ENCODE measurements at places on chromosomes 13 and 19.

GRCh38 chr13:44543369-44543768 lies 32.8 kb downstream of the TSC22D1 start:
- DNase-seq = no peak

DNA sequence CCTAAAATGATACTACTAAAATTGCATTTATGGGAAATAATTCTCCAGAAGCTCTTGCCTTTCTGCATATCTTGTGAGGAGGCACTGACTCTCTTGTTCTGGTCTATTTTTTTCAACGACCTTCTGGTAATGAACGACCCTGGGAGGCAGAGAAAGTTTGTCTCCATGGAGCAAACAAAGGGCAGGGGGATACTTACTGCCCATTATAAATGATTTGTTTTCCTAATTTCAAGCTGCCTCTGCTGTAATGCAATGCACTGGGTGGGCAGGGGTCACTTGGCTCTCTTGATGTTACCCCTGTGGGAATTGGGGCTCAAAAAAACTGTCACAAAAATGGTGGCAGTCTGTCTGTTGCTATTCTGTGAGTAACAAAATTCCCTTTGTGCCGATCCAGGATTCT lies 643.2 kb downstream of the LIG4 start:
- no peak for DNase-seq

DNA sequence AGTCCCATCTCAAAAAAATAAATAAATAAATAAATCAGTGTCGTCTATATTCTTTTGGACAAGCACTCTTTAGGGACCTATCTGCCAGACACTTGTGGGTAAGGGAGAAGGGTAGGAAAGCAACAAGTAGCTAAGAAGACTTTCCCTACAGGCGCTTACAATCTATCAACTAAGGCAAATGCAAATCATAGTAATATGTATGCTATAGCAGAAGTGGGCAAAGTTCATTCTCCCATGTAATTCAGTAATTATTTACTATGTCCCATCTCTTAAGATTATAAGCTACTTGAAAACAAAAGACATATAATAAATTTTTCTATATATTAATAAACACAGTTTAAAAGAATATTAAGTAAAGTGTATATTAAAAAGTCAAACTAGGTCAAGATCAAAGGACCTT lies 16.5 kb downstream of the ELF1 start:
- no peak for DNase-seq

- DNase-seq = no peak
Observed at GRCh38 chr19:41924151-41925145, 3.8 kb downstream of the ERFL start.

- peak; percentile 34 for DNase-seq
Observed at GRCh38 chr13:27036236-27036981, 135.2 kb downstream of the USP12 start.

- no peak for DNase-seq
Observed at GRCh38 chr19:4774136-4774535, 17.4 kb upstream of the FEM1A start.

- DNase-seq = peak; percentile 83
Observed at GRCh38 chr13:46354156-46355087, 32.6 kb downstream of the RUBCNL start.

DNA sequence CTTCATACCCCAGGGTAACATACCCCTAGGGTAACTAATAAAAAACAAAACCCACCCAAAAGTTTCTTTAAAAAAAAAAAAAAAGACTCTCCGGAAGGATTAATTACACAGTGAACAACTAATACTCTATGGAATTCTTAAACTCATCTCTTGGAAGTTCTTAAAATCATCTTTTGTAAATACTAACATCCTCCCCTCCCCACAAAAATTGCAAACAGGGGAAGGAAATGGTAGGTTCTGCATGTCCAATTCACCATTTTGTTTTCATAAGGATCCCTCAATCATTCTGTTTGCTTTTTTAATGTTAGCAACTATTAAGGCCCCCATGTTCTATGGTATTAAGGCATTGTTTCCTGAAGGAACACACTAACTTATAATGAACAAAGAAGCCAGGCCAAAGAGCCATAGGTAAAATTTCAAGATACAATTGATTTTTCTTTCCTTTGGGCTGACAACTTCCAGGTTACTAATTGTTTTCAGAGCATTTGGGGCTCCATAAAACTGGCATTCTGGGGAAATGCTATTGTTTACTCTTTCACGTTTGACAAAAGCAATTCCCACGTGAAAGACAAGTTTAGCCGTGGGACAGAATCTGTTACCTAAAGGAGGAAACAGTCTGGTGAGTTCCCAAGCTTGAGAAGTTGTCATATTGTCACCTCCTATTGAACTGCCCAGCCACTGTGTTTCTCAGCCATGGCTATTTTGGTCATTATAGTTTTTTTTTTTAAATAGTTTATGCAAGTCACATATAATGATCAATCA lies 107.0 kb downstream of the FLT1 start:
- DNase-seq = no peak

DNA sequence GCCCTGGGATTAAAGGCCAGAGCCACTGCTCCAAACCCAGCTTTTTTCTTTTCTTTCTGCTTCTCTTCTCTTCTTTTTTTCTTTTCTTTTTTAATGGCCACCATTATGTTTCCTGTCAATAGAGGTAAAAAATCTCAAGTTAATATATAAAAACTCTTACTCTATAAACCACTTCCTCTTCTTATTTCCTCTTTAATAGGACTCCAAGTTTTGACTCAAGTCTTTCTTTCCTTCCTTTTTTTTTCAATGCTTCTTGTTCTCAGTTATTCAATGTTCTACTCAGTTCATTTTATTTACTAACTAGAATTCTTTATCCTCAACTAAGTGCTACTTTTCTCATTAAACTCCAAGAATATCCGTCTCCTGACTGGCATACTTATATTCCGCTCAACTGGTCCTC lies 27.1 kb upstream of the MYCBP2 start:
- no peak for DNase-seq

GRCh38 chr13:68063181-68063580 lies 833.0 kb upstream of the PCDH9 start:
- DNase-seq = no peak

DNA sequence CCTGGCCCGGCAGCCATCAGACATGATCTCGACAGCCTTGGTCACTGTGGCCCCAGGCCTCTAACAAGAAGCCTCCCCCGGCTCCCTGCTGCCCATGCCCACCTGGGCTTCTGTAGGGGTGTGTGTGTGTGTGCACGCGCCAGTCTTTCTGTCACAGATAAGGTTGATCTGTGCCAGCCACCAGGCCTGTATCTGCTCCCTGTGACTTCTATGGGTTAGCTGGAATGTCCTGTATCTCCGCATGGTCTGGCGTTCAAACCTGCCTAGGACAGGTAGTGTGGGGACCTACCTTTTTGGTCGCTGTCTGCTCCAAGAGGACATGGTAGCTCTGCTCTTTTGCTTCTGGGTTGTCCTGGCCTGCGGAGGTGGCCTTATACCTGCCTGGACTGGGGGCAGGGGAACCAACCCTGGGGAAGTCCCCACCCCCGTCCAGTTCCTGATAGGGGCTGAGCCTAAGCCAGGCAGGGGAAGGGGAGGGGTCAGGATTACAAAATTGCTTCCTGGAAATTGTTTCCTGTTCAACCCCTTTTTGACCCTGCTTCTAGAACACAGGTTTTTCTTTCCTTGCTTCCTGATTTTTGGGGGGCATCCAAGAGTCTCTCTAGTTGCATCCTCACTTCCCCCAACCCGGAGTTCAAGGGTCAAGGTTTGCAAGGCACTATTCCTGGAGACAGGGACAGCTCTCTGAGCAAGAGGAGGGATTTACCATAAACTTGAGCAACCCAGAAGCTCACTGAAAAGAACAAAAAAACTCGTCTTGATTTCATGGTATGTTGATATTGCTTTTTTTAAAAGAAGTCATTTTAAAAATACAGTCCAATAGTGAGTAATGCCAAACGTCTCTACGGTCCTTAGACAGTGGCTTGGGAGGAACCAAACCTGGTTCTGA lies at the start of gene LRG1:
LRG1 (minus strand) TSS at position 344 of the 889 bp plus-strand sequence; CDS start at position 321, 23 bp downstream.
- no peak for DNase-seq

DNA sequence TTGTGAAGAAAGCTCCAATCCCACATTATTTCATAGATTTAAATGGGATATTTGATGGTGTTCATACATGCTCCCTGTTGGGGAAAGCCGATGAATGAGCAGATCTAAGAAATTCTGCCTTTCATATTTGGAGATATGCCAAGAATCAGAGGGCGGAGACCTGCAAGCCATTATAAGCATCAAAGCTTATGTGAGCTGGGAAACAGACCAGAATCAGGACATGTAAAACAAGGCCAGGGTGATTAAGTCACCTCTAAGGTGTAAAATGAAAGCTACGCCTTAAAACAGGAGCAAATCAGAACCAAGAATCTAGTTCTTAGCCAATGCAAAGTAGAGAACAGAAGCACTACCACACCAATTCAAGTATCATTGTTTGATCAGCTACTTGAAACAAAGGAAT lies 392.4 kb downstream of the DCT start:
- DNase-seq = no peak

DNA sequence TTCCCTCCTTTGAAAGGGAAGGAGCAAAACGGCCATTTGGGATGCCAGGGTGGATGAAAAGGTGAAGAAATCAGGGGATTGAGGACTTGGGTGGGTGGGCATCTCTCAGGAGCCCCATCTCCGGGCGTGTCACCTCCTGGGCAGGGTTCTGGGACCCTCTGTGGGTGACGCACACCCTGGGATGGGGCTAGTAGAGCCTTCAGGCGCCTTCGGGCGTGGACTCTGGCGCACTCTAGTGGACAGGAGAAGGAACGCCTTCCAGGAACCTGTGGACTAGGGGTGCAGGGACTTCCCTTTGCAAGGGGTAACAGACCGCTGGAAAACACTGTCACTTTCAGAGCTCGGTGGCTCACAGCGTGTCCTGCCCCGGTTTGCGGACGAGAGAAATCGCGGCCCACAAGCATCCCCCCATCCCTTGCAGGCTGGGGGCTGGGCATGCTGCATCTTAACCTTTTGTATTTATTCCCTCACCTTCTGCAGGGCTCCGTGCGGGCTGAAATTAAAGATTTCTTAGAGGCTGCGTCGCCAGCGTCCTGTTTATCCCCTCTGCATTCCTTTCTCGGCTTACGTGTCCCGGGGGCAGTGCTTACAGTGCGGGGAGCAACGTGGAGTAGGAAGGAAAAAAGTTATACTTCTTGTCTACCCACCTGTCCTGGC lies 15.2 kb upstream of the S1PR4 start:
- DNase-seq = peak; percentile 87

GRCh38 chr19:53553156-53553555 lies 15.2 kb downstream of the ZNF331 start:
- DNase-seq = no peak

DNA sequence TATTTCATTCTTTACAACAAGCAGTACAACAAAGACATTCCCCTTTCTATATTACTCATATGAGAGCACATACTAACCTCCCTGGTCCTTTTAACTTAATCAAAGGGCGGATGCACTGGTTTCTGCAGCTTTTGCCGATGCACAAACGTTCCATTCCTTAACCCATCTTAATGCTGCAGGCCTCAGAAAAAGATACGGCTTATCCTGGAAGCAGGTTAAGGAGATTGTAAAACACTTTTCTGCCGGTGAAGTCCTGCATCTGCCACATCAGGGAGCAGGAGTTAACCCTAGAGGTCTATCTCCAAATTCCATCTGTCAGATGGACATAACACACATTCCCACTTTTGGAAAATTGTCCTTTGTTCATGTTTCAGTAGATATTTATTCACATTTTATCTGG lies 11.5 kb upstream of the ZNF814 start:
- no peak for DNase-seq

DNA sequence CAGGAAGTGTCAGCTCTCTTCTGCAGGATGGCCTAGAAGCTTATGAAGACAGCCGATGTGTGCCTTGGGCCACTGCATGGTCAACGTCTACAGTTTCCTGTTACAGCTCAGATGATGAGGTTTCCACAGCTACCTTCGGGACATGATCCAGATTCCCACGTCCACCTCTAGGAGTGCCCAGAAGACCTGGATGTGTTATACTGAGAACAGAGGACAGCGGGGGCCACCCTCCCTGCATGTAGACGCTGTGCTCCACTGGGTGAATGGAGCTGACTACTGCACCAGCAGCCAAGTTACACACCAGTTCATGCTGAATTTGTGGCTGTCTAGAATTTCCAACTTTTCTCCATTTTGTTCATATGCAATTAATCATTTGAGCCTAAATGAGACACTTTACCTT lies 78.5 kb upstream of the MTIF3 start:
- no peak for DNase-seq

DNA sequence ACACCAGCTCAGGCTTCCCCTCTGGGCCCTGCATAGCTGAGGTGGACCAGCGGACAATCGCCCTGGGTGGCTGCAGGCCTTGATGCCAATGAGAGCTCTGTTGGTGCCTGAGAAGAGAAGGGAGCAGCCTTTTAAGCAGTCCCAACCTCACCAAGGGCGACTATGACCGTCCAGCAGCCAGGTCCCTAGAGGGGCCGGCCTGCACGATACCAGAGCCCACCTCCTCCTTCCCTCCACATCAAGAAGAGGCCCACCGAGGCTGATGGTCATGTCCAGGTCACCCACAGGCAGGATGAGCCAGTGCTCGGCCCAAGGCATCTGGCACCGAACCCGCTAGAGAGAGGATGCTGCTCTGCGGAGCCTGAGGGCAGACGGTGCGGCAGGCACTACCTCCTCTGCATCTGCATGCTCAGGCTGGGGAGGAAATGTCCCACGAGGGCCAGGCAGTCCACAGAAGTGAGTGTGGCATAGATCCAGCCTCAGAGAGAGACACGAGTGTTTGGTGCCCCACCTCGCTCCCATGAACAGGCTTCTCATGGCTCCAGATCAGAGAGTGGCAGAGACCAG lies 219.4 kb downstream of the TUBA3C start:
- DNase-seq = no peak

DNA sequence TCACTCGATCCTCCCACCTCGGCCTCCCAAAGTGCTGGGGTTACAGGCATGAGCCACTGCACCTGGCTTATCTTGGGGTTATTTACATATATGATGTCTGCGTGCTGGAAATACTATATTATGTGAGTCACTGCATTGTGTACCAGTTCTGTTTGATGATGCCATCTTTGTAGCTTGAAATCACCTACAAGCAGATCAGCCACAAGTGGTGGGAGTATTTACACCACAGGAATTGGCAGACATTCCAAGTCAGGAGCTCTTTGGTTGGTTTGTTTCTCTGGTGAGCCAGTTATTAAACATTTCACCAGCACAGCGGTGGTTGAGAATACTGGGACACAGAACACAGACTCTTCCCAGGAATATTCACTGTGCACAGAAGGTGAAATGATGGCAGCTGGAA lies 4.5 kb upstream of the TIMM44 start:
- DNase-seq = no peak

GRCh38 chr13:50141375-50141975 lies 126.2 kb downstream of the KCNRG start:
- no peak for DNase-seq

- no peak for DNase-seq
Observed at GRCh38 chr19:28075229-28075628, 1137.7 kb downstream of the UQCRFS1 start.

DNA sequence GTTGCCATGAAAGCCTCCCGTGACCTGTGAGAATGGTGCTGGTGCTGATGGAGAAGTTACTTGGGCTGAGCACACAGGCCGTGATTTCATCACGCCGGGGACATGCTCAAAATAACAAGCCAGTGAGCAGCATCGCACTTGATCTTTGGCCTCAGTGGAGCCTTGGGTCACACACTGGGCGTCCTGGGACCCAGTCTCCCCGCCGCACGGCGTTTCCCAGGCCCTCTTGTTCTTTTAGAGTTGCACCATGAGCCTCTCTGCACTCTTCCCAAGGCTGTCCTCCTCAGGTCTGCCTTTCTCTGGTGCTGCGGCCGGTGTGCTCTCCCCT lies 9.5 kb upstream of the NDUFS7 start:
- DNase-seq = no peak

- no peak for DNase-seq
Observed at GRCh38 chr13:76825430-76825829, 60.8 kb downstream of the KCTD12 start.
